Activated T-helper 1 cell treated with anti-CD3 and anti-CD28 coated beads, Interleukin-2, amount 50 U/mL, for 16 hours (primary cell): ENCODE measurements at places on chromosomes 7 and 10.

DNA sequence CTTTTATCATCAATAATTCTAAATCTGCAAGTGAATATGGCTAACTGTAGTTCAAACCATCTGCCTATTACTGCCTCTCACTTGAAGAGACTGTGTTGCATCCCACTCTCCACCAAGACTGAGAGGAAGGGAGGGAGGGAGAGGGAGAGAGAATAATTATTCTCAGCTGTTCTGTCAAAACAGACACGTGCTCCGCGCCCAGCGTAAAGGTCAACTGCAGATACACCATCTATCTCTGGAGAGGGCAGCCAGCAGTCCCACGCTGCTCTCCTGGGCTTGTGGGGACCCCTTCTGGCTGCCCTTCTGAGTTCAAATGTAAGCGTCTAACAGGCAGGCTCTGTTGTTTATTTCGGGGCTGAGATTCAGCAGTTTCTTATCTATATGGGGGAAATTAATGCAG lies 625.5 kb upstream of the GALNT17 start:
- no peak for DNase-seq

- no peak for DNase-seq
These were observed 90.3 kb upstream of the SFMBT2 start for GRCh38 chr10:7501157-7501556.

GRCh38 chr10:77355844-77356243 lies 281.8 kb downstream of the KCNMA1 start:
- no peak for DNase-seq

DNA sequence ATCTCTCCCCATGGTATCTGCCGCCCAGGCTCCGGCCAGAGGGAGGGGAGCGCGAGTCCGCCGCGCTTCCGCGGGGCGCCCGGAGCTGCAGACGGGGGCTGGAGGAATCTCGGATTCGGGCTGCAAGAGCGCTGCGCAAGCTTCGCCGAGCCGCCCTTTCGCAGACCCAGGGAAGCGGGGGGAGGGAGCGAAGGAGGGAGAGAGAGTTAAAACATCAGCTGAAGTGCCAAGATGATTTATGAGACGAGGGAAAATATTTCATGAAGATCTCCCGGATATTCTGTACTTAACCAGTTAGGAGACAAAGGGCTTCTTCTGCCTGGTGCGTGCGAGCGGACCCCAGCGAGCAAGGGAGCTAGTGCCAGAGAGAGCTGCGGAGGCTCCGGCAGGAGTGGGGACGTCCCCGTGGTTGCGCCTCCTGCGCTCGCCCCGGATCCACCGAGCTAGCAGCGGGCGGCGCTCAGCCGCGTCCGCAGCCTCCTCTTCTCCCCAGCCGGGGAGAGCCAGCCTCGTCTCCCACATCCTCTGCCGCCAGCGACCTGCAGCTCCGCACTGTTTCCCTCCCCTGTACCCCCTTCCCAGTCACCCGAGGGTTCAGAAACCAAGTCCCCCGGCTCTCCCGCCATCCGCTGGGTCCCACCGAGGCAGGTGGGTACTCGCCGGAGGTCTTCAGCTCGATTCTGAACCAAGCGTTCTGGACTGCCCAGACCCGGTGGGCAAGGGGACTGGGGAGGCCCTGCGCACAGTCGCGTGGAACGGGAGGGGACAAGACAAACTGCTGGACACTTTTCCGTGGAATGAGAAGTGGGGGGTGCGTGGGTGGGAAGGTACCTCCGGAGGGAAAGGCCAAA lies 1.0 kb upstream of the PAX2 start:
- no peak for DNase-seq

DNA sequence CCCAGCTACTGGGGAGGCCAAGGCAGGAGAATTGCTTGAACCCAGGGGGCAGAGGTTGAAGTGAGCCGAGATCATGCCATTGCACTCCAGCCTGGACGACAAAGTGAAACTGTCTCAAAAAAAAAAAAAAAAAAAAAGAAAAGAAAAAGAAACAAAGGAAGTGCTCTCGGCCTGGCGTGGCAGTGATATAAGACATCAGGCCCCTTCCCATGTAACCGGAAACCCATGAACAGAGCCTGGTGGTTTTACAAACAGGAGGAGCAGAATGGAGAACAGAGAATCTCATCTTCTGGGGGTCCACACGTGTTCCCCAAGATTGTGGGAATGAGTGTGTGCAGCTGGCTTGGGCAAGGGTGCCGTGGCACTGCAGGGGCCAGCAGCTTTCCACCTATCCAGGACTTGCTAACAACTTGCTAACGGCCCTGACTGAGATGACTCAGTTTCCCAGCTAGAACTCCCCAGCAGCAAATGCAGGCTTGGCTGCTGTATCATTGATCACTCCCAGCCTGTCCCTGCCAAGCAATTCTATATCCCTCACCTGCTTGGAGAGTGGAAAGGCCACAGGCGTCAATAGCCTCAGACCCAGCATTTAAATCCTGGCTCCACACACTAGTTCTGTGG lies 103.0 kb downstream of the COL26A1 start:
- no peak for DNase-seq

DNA sequence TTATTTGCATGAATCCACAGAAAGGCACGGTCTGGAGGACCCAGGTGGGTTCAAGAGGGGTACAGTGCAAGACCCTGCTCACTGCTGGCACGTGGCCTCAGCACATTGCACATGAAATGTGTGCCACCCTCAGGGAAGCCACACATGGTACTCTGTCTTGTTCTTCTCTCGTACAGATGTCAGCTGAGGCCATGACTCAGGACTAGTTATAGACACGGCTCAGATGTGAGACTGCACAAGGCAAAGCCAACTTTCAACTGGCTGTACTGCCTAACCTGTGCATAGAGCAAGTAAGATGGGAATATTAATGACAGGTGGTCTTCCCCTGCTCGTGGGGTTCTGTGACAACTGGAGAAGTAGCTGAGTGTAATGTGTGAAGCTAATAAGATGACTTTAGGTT lies 249.4 kb upstream of the CTBP2 start:
- no peak for DNase-seq
